ENCODE measurements at places on chromosomes 3 and 15.

DNA sequence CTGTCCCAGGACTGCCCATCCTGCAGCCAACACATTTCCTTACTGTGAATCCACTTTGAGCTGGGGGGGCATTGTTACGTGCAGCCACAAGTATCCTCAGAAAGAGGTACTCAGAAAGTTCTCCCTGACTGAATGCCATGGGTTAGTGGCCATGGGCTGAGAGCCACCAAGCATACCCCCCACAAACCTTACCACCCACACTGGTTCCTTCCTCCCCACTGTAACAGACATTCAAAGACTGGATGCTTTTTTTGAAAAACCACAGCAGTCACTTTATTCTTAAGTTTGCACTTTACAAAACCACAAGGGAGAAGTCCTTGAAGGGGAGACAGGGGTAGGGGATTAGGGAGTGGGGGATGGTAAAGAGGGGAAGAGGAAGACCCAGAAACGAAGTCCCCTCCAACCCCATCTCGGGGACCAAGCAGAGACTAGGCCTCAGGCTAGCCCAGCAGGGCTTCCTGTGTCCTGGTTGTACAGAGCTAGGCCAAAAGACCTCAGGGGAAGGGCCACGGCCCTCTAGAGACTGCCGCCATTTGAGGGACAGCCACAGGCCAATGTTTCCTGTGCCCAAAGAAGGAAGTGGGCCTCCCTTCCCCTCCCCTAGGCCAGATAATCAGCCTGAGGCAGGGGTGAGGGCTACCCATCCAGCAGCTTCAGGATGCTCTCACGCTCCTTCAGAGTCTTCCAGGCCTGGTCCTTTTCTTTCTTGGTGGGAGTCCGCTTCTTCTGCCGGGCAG lies 10.1 kb upstream of the CAMK1 start:
- peak; percentile 61 for DNase-seq

DNA sequence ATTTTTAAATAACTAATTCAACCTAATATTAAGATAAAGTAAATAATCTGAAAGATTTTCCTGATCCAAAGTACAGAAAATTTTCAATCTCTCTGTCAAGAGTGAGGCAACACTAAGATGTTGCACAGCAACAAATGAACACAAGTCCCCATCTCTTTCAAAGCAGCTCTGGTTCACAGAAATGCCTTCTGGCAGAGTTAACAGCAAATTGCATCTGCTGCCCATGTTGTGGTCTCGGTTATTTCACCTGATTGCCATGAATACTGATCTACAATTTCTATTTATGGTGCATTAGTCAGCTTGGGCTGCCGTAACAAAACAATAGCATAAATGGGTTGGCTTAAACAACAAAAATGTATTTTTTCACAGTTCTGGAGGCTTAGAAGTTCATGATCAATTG lies 167.3 kb downstream of the BCHE start:
- DNase-seq, result no peak

GRCh38 chr15:32853592-32853991 lies 135.8 kb downstream of the GREM1 start:
- DNase-seq, result no peak

DNA sequence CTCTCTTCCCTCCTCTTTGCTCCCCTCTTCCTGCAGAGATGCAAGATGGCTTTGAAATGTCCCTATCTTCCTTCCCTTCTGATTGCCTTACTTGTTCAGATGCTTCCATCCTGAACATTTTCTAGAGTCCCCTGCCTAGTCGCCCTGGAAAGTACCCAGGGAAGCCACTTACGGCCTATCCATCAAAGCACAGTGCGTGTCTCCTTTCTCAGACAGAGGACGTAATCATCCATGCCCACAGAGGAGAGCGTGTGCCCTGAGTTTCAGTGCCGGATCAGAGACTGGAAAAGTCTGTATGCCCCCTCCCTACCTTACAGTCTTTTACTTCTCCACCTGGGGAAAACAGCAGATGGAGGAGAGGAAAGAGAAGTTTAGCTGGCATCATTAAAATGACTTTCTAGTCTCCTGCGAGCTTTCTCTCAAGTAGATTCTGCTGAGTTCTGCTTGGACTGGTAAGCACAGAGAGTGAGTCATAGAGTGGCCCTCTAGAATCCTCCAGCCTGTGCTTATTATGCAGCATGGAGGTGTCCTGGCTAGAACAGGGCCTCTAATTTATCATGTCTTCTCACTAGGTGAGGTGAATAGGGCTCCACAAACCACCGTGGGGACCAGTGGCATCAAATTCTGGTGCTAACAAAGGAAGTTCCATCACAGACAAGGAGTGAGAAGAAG lies 114.6 kb downstream of the SLCO3A1 start:
- no peak for DNase-seq

GRCh38 chr3:187740421-187741399 lies 4.6 kb downstream of the BCL6 start:
- DNase-seq, result peak; percentile 40

DNA sequence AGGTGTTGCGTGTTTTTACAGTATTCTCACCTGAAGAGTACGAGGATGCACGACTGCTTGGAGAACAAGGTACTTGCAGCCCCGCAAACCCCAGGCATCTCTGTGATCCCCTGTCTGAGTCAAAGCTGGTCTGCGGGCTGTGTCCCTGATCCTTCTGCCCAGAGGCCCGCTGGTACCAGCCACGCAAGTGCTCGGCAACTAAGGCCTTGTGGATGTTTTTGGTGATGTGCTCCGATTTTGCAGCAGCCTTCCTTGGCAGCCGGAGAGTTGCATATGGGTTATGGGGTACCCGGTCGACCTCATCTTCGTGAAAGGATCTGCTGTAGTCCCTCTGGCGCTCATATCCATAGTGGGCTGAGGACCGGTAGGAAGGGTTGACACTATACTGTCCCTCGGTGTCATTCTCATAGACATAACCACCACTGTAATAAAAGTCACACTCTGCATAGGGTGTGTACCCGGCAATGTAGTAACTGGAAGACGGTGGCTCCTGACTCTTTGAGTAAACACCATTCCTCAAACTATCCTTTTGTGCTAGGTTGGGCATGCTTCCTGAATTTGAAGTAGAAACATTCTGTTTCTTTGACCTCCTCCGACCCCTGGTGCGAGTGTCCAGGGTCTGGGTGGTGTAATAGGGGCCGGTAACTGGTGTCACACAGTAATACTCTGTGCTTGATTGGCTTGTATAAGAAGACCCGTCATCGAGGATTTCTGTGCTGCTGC lies 58.6 kb upstream of the LMOD3 start:
- no peak for DNase-seq

- peak; percentile 41 for DNase-seq
Measured at GRCh38 chr3:115685097-115685496, 61.8 kb downstream of the GAP43 start.

DNA sequence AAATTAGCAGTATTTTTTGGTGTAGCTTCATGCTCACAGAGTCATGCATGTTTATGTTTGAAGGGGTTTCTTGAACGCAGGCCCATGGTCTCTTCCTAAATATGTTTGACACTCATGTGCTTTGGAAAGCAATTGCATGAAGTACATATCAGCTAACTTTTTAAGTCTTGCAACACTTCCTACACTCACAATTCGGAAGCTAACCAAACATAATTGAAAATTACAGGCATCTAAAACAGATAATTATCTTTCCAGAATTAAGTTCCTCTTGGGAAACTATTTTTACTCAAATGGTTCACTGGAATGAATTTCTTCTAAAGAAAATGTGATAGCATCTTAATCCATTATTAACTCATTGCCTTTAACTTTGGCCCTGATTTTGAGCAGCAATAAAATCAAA lies 438.9 kb downstream of the RAP2B start:
- no peak for DNase-seq

DNA sequence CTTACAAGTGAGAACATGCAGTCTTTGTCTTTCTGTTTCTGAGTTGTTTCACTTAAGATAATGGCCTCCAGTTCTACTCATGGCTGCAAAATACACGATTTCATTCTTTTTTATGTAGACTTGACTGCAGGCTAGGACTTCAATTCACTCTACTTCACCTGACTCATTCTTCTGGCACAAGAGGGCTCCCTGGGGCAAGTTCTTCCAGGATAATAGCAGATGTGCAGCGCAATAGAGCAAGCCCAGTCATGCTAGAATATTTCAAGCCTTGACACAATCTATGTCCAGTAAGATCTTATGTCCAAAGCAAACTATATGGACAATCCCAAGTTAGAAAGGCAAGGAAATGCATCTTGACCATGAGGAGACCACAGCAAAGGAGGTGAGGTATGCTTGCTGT lies 211.7 kb upstream of the GADL1 start:
- no peak for DNase-seq

- no peak for DNase-seq
Measured at GRCh38 chr3:189513281-189514117, 117.7 kb upstream of the TP63 start.

DNA sequence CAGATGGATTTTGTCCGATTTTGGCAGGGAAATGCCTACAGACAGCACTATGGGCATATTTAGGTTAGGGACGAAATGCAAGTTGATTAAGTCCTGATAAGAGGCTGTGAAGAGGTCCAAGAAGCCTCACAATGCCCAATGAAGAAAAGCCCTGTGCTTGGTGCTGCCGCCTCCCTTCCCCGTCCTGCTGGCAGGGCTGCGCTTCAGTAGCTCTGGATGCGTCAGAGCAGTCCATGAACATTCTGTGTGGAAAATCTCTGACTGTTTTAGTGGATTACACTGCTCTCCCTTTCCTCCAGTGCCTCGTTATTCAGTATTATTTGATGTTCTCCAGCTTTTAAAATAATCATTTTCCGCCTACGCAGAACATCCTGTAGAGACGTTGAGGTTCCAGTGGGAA lies 39.6 kb downstream of the MLH1 start:
- no peak for DNase-seq

GRCh38 chr15:60972866-60973265 lies 256.2 kb downstream of the RORA start:
- DNase-seq, result no peak

DNA sequence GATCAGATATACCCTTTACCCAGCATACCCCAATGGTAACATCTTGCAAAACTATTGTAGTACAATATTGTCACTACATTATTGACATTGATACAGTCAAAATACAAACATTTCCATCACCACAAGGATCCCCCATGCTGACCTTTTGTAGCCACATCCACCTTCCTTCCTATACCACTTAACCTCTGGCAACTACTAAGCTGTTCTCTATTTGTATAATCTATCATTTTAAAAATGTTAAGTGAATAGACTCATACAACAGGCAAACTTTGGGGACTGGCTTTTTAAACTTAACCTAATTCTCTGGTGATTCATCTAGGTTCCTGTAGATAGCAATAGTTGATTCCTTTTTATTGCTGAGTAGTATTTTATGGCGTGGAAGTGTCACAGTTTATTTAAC lies 29.6 kb upstream of the IFT57 start:
- DNase-seq, result no peak

DNA sequence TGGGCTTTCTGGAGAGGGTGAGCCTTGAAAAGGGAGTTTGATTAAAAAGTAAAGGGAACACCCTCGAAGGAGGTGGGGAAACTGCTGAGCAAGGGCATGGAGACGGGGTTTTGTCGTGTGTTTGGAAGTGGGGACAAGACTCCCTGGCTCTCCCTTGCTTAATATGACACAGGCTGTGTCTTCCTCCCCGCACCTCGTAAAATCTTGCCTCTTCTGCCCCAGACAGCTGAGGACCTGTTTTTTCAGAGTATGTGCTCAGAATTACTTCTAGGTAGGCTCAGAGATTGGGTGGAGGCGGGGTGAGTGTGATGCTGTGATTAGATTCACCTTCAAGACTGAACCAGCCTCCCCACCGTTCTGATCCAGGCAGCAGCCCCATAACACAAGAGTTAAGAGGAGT lies 244.4 kb upstream of the TLE3 start:
- DNase-seq, result no peak

DNA sequence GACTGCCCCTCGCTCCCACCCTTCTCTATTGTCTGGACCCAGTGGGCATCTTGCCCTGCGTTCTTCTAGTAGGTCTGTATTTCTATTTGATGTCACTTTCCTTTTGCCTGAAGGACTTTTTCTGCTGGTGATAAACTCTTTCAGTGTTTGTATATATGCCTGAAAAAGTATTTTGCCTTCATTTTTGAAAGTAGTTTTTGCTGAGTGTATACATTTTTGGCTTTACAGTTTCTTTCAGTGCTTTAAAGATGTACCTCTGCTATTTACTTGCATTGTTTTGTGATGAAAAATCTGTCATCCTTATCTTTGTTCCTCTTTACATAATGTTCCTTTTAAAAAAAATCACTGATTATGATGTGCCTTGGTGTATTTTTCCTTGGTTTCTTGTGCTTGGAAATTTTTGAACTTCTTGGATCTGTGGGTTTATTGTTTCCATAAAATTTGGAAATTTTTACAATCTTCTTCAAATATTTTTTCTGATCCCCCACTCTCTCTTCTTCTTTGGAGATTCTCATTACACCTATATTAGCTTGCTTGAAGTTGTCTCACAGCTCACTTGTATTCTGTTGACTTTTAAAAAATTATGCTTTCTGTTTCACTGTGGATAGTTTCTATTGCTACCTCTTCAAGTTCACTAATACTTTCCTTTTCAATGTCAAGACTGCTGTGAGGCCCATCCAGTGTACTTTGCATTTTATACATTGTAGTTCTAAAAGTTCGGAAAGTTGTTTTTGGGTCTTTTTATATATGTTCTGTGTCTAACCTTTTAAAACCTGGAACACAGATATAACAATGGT lies 67.8 kb downstream of the RGMA start:
- DNase-seq, result peak; percentile 40

- peak; percentile 94 for DNase-seq
Measured at GRCh38 chr15:52005748-52006701, 13.0 kb upstream of the MAPK6 start.

GRCh38 chr15:36156879-36157427 lies 422.5 kb upstream of the CDIN1 start:
- DNase-seq, result no peak

DNA sequence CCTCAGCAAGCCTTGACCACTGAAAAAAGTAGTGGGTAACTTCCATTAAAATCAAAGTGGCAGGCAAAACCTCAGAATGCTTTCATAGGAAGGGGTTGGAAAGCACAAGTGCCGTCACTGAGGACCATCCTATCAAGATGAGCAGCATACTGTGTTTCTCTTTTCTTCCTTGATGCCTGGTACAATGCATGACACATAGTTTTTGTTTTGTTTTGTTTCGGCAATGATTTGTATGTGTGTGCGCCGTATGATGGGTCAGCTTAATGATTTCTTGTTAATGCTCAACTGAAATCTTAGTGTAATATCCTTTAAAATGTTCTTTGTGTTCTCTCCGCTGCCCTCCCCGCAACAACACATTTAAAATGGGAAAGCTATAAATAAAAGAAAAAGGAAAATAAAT lies 476.4 kb upstream of the KCNMB2 start:
- no peak for DNase-seq

DNA sequence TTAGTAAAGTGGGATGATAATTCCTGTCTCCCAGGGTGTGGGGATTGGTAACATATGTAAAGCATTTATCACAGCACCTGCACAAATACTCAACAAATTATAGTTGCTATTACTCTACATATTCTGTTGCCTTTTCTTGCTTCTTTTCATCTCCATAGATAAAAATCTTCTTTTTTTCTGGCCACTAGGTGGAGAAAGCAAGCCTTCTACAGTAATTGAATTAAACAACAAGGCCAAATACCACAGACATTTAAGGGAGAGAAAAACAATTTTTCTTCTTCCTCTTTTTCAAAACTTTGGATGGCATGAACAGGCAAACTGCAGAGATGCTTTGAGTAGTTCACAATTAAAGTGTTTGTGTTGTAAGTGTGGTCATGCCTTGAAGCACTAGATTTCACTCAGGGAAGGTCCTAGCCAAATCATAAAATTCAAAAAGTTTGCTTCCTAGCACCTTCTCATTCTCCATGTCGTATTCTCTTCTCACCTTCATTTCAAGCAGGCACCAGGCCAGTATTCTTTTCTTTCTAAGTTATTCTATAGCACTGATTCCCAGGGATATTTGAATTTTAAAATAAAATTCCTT lies 493.4 kb upstream of the TGFBR2 start:
- DNase-seq, result peak; percentile 7

Data from GM12865 (cell line).